ENCODE measurements at places on chromosomes 7 and 10.

DNA sequence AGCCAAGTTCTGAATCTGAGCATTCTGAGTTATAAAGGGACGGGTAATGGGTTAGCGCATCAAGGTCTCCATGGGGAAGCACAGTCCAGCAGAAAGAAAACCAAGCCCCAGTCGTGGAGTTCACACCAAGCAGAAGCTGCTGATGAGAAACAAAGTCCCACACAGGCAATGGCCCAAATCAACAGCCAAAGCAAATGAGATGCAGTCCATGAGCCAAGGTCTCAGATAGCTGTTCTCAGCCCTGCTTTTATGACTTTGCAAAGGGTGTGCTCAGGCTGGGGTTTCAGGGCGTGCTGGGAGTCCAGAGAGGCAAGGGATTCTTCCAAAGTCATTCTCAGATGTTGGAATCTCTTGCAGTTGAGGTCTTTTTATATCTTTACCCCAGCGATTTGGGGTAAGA lies 32.0 kb downstream of the THNSL1 start:
- no peak for DNase-seq

DNA sequence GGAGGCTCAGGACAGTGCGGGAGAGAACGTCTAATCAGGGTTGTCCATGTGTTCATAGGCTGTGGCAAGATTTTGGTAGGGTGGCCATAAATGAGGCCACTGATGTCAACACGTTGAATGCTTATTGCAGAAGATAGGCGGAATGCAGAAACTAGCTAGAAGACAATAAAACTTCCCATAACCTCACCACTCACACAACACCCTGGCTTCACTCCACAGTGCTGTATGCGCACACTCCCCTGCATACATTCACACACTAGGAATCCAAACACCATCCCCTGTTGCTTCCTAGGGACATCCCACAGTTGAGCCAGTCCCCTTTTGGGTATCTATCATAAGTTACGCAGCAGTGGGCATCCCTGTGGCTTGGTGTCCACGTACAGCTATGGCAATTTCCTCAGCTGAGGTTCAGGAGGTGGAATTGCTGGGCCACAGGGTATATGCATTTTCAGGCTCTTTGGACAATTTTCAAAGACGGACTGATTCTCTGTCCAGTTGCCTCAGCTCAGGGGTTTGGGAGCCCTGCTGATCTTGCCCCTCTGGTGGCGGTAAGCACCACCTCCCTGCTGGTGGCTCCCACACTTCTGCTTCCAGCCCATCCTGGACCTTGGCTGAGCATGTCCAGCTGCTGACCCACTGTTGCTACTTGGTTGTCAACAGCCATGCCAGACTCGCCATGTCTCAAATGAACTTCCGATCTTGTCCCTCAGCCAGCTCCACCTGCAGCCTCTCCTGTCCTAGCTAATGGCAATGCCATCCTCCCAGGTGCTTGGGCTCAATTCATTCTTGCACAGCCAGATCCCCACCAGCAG lies 36.4 kb downstream of the CDH23 start:
- no peak for DNase-seq

DNA sequence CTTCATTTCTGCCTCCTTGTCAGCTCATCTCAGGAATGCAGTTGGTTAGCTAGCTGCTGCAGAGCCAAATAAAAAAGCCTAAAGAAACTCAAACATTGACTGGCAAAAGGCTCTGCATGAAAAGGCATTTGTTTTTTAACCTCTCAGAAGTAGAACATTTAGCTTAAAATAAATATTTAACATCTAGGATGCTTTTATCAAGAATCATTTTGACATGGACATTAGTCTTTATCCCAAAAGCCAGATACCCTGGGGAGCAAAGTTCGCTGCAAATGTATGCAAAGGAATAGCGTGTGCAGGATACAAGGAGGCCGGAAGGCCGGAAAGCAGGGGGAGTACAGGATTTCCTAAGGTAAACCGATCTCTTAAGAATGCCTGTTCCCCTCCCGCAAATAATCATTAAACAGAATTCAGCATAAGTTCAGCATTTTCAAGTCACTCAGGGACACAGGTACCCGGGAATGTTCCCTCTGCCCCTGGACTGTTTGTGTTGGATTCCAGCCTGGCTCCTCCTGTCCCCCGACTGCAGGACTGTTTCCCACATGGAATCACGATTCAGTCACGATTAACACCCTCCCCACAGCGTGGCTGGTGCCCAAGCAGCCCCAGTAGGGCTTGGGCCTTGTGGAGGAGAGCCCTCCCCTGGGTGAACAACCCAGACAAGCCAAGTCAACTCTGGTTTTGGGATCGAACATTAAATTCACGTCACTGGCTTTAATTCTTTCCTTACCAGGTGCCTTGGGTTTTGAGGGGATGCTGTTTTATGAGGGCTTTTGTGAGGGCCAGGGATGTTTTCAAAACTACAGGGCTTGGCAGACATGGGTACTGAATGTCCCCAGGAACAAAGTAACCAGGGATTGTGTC lies 97.8 kb downstream of the HIPK2 start:
- peak; percentile 27 for DNase-seq

DNA sequence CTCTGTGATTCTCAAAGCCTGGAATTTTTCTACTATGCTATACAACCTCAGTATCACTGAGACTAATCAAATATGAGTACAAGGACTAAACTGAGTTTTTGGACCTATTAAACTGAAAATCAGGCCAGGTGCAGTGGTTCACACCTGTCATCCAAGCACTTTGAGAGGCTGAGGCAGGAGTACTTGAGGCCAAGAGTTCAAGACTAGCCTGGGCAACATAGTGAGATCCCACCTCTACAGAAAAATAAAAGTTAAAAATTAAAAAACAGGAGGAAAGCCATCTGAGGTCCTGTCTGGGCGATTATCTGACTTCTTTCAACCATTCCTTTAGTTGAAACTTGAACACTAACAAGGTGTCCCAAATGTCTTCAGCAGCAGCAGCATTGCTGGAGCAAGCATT lies 7.0 kb downstream of the XRCC2 start:
- DNase-seq = no peak

DNA sequence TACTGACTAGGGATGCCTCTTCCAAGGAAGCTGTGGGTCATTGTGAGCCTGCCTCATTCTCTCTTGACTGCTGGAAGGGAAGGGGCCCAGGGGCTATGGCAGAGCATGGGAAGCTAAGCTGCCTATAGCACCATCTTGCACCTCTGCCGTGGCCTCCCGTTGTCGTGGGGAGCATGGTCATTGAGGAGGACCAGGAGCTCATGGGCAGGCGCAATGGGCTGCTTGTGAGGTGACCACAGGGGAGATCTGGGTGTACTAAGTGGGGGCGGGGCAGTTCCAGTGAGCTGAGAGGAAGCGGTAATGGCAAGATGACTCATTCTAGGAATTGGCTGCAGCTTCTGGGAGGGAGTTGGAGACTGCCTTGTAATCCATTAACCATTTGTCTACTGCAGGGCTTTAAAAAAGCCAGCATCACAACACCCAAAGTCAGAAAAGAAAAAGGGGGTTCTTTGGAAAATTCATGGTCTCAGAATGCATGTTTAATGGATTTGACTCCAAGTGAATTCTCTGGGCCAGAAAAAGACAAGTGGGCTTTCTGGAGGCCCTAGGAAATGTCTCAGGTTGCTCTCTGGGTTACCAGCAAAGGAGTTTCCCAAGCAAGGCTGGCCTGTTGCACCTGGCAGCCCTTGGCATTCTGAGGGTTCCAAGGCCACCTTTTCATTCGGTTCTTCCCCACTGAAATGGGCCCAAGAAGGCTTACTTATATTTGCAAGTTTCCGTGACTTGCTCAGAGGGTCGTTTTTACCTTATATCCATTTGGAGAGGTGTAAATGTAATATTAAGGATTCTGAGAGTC lies 3.6 kb downstream of the DUSP5 start:
- DNase-seq = peak; percentile 80

Measured in pulmonary artery endothelial cell (primary cell).